LNCaP clone FGC (cell line): ENCODE measurements at places on chromosomes 5 and 9.

- no peak for DNase-seq
Observed at GRCh38 chr9:111979561-111979960, 82.9 kb downstream of the UGCG start.

DNA sequence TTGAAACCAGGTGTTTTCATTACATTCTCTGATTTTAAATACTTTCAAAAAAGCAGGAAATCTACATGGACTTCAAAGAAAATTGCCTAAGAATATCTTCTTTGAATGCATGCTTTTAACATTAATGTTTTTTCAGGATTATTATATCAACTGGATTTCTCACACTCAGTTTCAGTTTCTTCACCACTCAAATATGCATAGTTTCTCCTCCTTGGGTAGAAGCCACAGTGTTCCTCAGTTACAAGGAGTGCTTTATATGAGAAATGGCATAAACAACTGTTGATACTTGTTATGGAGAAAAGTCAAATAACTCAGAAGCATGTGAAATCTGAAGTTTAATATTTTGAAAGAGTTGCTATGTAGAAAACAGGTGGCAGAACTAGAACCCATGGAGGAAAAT is 196.9 kb downstream of the DMRTA1 start:
- no peak for DNase-seq

- DNase-seq = no peak
Observed at GRCh38 chr5:61352180-61352579, 20.1 kb downstream of the ZSWIM6 start.

- no peak for DNase-seq
Observed at GRCh38 chr5:26329562-26330189, 708.7 kb downstream of the CDH9 start.

DNA sequence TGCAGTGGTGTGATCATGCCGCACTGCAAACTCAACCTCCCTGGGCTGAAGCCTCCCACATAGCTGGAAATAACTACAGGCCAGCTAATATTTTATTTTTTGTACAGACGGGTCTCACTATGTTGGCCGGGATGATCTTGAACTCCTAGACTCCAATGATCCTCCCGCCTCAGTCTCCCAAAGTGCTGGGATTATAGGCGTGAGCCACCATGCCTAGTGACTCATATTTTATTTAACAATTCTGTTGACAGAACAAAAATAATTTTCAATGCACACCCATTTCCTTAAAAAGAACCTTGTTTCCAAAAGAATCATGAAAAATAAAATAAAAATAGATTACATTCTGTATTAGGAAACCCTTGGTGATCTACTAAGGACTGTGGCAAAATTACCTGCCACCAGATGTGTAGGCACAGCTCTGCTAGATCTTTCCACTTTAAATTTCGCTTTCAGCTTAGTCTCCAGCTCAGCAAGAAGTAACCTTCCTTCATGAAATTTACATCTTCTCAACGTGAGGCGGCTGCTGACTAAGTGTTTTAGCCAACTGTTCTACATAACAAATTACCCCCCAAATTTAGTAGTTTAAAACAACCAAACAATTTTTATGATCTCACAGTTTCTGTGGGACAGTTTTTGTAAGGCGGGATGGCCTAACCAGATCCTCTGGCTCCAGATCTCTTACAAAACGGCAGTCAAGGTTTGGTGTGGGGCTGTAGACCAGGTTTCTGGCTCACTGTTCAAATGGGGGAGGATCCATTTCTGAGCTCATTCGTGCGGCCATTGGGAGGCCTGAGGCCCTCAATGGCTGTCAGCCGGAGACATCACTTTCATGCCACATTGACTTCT is 32.6 kb upstream of the GOLPH3 start:
- DNase-seq = no peak

GRCh38 chr9:118630931-118631595 is 738.2 kb downstream of the BRINP1 start:
- DNase-seq = no peak

DNA sequence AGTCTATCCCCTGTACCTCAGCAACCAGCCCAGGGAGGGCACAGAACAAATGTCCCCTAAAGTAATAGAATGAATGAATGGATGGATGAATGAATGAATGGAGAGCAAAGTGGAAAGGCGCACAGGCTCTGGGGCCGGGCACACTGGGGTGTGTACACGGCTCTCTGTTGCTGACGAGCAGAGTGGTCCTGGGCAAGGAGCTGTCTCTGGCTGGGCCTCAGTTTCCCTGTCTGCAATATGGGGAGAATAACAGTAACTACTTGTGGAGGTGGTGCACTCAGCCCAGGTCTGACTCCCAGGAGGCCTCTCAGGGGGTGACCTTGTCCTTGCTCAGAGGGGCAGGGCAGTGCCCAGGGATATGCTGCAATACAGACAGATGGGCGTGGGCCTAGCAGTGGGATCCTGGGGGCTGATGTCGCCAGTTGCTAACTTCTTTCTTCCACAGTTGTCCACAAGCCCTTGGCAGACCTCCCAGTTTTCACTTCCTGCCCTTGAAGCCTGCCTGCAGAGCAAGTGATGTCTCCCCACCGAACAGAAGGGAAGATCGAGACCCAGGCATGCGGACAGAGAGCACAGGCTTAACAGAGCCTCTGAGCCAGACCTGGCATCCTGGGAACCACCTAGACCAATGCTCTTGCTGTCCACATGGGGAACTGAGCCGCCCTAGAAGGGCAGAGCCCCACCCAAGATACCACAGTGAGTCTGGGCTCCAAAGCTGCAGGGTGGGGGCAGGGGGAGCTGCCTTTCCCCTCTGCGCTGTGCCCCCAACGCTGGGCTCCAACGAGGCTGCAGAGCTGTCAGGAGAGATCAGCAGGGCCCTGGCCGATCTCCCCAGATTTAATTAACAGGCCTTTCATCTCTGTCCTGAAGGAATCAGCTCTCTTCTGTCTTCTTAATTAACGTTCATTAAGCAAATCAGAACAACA is 13.6 kb upstream of the LAMC3 start:
- no peak for DNase-seq

- peak; percentile 71 for DNase-seq
Observed at GRCh38 chr5:139210585-139210984, 12.4 kb upstream of the SIL1 start.

DNA sequence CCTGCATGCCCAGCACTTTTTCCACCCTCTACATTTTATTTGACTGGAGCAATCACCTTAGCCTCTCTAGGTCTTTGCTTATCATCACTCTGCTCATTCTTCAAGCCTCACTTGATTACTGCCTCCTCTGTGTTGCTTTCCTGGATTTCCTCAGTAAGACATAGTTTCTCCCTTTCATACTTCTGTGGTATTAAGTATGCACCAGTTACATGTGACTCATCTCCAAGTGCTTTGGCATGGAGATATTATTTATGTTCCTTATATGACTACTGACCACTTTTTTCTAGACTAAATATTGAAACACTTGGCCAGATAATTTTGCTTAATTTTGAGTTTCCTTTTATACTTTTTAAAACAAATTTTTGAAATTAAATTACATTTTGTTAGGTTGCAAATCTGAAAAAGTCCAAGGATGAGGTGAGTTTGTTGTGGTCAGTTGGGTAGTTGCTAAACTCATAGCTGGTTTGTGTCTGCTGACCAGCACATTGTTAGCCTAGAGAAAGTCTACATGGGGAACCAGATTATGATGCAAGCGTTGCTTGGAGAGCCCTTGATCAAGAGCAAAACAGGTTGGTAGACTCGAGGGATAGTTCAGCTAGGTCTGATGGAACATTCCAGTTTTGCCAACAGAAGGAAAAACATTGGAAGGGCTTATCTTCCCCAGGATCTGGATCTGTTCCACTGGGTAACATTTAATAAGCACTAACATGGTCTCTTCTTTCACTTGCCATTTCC is 140.2 kb downstream of the TMC1 start:
- no peak for DNase-seq

- no peak for DNase-seq
Observed at GRCh38 chr5:116646611-116647289, 72.1 kb upstream of the SEMA6A start.

GRCh38 chr9:117771136-117771535 is 66.9 kb downstream of the TLR4 start:
- DNase-seq = no peak

- DNase-seq = no peak
Observed at GRCh38 chr9:112659906-112660305, 58.0 kb downstream of the INIP start.

GRCh38 chr5:39072925-39073766 is 1.1 kb downstream of the RICTOR start:
- DNase-seq = no peak

DNA sequence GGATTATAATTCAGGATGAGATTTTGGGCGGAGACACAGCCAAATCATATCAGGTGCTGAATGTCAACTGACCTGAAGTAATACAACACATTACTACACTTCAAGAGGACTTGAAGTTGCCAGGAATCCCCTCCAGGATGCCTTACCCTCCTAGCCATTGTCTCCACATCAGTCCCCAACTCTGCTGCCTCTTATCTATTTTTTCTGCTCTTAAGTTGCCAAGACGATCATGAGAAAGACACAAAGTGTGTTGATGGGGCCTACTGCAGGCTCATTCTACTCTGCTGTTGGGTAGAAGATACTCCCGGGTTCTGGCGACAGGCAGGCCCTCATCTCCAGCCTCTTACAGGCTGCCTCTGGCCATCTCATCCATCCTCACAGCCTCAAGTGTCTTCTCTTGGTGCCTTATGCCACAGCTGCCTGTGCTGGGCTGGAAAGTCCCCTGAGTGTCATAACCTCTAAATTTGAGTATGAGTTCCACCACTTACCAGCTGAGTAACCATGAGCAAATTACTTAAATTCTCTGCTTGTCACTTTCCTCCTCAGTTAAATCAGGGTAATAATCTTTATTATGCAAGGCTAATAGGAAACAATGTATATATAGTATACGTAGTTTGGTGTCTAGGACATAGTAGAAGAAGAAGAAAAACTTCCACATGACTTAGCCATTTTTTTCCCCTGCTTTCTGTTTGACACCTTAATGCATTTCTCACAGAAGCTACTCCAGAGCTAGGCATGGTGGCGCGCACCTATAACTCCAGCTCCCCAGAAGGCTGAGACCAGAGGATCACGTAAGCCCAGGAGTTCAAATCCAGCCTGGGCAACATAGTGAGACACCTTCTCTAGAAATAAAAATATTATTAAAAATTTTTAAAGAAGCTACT is 73.0 kb upstream of the SNX2 start:
- no peak for DNase-seq

DNA sequence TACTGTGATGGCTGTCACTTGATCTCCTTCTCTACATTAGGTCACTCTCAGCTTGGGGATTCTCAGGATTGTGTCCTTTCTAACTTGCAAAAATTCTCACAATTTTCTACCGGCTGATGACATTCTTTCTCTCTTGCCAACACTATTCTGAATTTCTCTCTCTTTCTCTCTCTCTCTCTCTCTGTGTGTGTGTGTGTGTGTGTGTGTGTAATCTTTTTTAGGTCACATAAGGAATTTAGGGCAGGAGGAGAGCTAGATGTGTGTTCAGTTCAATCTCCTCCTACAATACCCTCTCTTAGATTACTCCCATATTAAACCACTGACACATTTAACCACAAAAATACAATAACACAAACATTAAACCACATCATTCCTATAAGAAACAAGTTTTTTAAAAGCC is 242.3 kb upstream of the NREP start:
- DNase-seq = no peak

DNA sequence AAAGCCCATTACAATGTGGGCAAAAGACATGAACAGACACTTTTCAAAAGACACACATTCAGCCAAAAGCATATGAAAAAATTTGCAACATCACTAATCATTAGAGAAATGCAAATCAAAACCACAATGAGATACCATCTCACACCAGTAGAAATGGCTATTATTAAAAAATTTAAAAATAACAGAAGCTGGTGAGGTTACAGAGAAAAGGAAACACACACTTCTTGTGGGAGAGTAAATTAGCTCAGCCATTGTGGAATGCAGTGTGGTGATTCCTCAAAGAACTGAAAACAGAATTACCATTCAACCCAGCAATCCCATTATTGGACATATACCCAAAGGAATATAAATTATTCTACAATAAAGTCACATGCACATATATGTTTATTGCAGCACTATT is 585.2 kb upstream of the TUSC1 start:
- no peak for DNase-seq

GRCh38 chr9:114271556-114272510 is 51.1 kb upstream of the ORM1 start:
- no peak for DNase-seq

- DNase-seq = peak; percentile 22
Observed at GRCh38 chr9:113299800-113300292, 3.3 kb downstream of the RNF183 start.

- DNase-seq = no peak
Observed at GRCh38 chr9:97367729-97368128, 44.2 kb upstream of the TDRD7 start.

GRCh38 chr5:138645778-138646575 is 70.8 kb upstream of the HSPA9 start:
- DNase-seq = no peak

- no peak for DNase-seq
Observed at GRCh38 chr9:72509635-72510034, 11.8 kb upstream of the TMC1 start.

- no peak for DNase-seq
Observed at GRCh38 chr5:58450811-58451629, 8.9 kb downstream of the PLK2 start.

GRCh38 chr5:118008779-118009178 is 979.6 kb downstream of the DTWD2 start:
- DNase-seq = peak; percentile 25

- DNase-seq = no peak
Observed at GRCh38 chr9:83138422-83139135, 75.6 kb upstream of the RASEF start.

- DNase-seq = no peak
Observed at GRCh38 chr9:72025906-72026305, 34.5 kb downstream of the C9orf57 start.
